A549 treated with CORT108297 at 1 μM for 4 hours (cell line): ENCODE measurements at places on chromosomes 6 and 20. TPM values are rescaled to one million over a fixed set of nuclear protein-coding genes. Genes with fewer than 3 reads are reported as not detected.

The OPRM1 gene
- not detected in 5 replicates for total RNA-seq

The DST gene
- 57.9 to 67.5 TPM (median 60.8 TPM) in 5 replicates for total RNA-seq

The SEL1L2 gene
- total RNA-seq: not detected in 5 replicates

The PTPRT gene
- total RNA-seq: not detected in 5 replicates

The RIN2 gene
- total RNA-seq: 26.6 to 29.8 TPM (median 29.4 TPM) in 5 replicates

The PNLDC1 gene
- 0.06 to 0.13 TPM (median 0.07 TPM) in 5 replicates for total RNA-seq

The SLC25A27 gene
- total RNA-seq: 0.36 to 0.75 TPM (median 0.51 TPM) in 5 replicates

The FBXO9 gene
- 33.4 to 39.4 TPM (median 38.8 TPM) in 5 replicates for total RNA-seq

The EGFL8 gene
- total RNA-seq: 1.4 to 2.6 TPM (median 1.9 TPM) in 5 replicates

The ADGB gene
- not detected in 5 replicates for total RNA-seq

The TREM1 gene
- 0.10 to 0.23 TPM (median 0.16 TPM) in 4 of 5 replicates, not detected in the other for total RNA-seq

The TCF15 gene
- total RNA-seq: not detected in 5 replicates

The CALHM4 gene
- 0.16 TPM in 1 of 5 replicates, not detected in the others for total RNA-seq

The PSORS1C2 gene
- total RNA-seq: not detected in 5 replicates

The GLP1R gene
- not detected in 5 replicates for total RNA-seq
